ENCODE measurements at places on chromosomes 5 and 9.

DNA sequence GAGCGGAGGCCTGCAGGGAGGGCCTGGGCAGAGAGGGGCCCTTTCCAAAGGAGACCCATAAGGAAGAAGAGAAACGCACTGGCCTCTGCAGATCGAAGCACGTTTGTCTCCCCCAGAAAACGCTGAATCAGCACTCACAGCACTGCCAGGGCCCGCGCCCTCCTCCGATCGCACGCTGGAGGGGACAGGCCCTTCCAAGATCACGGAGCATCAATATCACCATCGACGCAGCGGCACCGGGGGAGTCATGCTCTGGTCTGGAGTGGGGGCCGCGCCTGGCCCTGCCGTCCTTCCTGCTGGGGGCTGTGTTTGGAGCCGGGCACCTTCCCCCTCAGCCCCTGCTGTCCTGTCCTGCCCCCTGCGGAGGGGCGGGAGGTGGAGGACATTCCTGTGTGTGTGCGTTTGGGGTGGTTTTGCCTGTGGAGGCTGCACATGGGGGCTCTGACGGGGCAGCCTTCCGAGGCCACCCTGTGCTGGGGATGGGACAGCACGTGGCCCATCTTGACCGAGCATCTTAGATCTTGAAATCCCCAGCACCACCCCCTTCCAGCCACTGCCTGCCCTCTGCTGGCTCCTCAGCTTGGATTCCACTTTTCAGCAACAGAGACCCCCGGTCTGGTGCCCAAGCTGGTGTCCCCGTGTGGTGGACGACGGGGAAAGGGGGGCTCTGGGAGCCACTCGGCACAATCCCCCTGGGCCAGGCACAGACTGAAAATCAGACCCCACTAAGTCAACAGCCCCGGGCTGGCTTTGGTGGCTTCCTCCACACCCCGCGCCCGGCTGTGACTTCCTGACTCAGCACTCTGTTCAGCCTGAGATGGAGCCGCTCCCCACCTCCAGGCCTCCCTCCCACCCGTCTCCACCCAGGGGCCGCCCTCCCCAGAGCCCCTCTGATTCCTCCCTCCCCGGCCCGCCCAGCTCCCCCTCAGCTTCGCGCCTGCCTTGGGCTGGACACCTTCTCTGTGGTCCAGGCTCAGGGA lies 8.3 kb downstream of the TMEM250 start:
- DNase-seq = no peak

GRCh38 chr5:141883184-141883891 lies 5.1 kb upstream of the PCDH1 start:
- no peak for DNase-seq

GRCh38 chr5:320524-321229 lies 837 bp upstream of the AHRR start:
- DNase-seq = no peak

GRCh38 chr5:107739661-107740060 lies 68.9 kb upstream of the EFNA5 start:
- no peak for DNase-seq

GRCh38 chr5:131142970-131143617 lies 22.0 kb downstream of the HINT1 start:
- no peak for DNase-seq

DNA sequence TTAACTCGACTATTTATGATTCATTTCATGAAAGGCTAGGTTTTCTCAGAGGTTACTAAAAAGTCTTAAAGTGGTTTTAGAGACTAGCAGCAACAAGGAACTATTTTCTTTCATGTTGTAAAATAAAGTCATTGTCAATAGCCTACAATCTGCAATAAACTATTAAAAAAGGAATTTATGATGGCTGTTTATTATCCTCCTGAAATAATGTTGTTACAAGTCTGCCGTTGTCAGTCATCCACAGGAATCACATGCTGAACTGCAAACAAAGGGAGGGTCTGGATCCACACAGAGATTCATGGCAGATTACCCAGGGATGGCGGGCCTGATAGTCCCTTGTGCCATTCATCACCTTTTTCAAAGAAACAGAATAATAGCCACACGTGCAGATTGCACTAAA lies 49.2 kb downstream of the TMEM174 start:
- no peak for DNase-seq

- no peak for DNase-seq
Measured at GRCh38 chr5:23820765-23821471, 313.5 kb downstream of the PRDM9 start.

Measured in stimulated activated CD8-positive, alpha-beta memory T cell treated with anti-CD3 and anti-CD28 coated beads, Interleukin-7, amount 100 ng/mL, for 1 hour (primary cell).